ENCODE measurements at places on chromosomes 2 and 18.

GRCh38 chr2:137693534-137693933 lies 270.7 kb upstream of the HNMT start:
- DNase-seq = peak; percentile 38

- peak; percentile 92 for DNase-seq
Measured at GRCh38 chr2:102514061-102514785, 41.2 kb downstream of the SLC9A4 start.

- DNase-seq = peak; percentile 20
Measured at GRCh38 chr18:73060666-73061288, 193.0 kb upstream of the NETO1 start.

GRCh38 chr2:1406434-1406833 lies 6.8 kb upstream of the TPO start:
- no peak for DNase-seq

GRCh38 chr2:160562730-160563129 lies 69.1 kb upstream of the RBMS1 start:
- DNase-seq = peak; percentile 43

GRCh38 chr2:73091164-73091563 lies 19.7 kb upstream of the SFXN5 start:
- peak; percentile 23 for DNase-seq

GRCh38 chr2:34368304-34368703 lies 769.2 kb upstream of the FAM98A start:
- DNase-seq = no peak

GRCh38 chr2:179454443-179455171 lies 190.0 kb upstream of the SESTD1 start:
- peak; percentile 94 for DNase-seq

DNA sequence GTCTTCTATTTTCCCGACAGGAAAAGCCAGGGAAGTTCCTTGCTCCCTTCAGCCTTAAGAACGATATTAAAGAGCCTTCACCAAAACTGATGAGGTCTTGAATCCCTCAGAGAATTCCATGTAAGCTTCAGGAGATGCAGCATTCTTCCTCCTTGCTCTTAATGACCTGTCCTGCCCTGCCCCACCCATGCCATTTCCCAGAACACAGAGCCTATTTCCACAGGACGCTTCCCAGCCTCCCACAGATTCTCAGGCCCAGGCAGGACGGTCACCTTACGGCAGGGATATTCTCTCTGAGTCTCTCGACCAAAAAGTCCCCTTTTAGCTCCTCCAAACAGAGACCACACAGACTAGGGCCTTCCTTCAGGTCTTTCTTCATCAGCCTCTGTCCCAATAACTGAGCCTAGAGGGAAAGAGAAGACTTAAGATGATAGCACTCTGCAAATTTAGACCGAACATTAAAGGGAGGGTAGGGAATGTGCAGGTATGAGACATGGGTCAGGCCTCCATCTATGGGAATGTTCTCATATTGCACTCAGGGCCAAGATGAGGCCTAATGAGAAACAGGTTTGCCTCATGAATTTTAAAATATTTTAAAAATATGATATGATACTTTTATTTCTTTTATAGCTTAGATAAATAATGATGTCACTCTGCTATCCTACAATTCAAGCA lies 62.1 kb downstream of the COBLL1 start:
- DNase-seq = no peak

- DNase-seq = no peak
Measured at GRCh38 chr18:79274823-79275222, 120.9 kb upstream of the NFATC1 start.

DNA sequence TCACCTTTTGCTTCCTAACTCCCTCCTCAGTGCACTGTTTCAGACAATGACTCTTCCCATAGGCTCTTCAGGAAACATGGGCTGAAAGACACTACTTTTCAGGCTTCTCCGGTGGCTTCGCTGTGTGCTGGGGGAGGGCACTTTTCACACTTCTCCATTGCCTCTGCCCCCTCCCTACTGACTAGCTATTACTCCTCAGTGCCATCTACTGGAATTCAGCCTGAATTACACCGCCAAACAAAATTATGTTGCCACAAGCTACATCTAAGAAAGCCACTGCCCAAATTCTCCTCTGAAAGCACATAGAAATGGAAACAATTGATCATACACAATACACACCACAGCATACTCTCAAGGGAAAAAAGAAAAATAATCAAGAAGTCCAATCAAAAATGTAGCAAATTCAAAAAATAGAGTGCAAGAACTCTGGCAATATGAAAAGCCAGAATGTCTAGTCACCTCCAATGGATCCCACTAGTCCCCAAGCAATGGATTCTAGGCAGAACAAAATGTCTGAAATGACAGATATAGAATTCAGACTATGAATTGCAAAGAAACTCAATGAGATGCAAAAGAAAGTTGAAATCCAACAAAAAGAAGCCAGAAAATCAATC lies 1139.4 kb upstream of the GYPC start:
- peak; percentile 22 for DNase-seq

DNA sequence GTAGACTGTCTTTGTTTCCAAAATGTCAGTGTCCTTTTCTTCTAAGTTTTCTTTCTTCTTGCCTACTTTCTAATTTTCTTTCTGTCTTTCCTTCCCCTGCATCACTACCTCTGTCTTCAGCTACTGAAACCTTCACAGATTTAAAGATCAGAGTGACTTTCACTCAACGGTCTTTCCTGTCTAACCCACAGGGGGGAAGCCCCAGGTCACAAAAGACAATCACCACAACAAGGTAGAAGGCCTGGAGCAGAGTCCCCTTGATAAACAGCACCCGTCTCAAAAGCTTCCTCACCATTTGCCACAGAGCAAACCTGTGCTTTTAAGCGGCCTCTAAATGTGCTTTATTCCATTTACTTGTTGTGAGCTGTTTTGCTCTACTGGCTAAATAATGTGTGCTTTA lies 665.4 kb downstream of the BCL11A start:
- no peak for DNase-seq

GRCh38 chr18:63578357-63578958 lies 8.7 kb upstream of the SERPINB13 start:
- peak; percentile 65 for DNase-seq

DNA sequence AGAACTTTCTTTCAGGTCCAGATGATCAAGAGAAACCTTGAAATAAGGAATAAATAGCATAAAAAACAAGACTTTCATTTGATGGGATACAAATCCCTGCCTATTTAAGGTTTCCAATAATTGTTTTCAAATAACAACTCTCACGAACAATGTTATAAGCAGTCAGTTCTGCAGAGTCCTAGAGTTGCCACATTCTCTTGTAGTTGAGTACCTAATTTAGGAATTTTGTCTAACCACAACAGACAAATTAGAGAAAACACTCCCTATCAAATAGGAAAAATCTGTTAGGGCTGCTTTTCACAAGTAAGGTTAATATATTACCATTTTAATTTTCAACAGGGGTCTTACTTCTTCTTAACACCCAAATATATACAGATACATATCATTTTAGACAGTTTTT lies 130.1 kb upstream of the CDH20 start:
- DNase-seq = peak; percentile 3

- peak; percentile 97 for DNase-seq
Measured at GRCh38 chr2:20578895-20579825, 71.7 kb downstream of the HS1BP3 start.

DNA sequence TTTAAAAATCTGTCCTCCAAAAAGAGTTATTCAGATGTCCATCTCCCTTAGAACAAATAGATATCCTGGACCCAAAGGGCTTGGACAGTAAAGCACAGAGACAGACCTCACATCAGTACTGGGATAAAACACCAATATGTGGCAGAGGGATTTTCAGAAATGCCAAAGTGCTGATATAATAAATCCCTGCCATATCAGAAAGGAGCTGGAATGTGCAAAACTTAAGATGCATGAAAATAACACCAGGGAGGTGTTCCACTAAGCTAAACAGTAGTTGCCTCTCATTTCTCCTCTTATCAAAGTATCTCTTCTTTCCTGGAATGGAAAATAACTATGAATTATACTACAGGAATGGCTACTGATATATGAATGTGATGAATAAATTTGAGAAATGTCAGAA lies 13.2 kb downstream of the USP40 start:
- DNase-seq = no peak

DNA sequence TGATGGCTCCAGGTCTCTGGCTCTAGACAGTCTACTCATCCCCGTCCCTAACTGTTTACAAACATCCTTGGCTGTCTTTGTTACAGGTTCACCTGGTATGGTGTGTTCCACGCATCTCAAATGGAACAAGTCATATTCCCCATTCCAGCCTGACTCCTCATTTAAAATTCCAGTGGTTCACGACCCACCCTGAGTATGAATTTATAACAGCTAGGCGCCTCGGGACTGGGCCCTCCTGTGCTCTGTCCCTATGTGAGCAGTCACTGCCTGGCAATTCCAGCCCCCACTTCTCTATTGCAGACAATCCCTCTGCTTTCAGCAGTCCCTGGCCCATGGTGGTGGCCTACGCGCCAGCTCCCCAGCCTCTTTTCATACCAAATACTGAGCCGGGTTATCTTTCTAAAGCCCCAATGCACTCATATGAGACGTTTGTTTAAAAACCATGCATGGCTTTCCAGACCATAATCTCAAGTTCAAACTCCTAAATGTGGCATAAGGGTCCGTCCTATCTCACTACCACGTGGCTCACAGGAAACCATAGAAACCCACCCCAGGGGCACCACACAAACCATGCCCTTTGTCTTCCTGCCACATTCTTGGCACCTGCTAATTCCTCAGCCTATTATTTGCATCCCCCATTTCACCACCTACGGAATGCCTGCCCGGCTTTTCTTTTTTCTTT lies 1.6 kb downstream of the SERPINB8 start:
- DNase-seq = peak; percentile 48

DNA sequence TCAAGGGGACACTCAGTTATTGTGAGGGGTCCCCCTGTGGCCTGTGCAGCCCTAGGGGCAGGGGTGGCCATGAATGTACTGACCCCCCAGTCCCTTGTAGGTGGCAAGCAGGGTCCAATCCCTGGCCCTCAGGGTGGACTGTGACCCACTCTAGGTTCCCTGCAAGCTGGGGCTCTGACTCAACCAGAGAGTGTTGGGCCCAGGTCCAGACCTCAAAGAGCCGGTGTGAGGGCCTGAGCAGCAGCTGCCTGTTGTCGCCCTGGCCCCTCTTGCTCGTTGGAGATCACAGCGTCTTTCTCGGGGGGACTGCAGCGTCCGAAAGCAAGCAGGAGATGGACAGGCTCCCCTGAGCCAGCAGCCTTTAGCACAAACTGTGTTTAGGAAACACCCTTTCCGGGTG lies 66.8 kb upstream of the ATG16L1 start:
- DNase-seq = no peak

GRCh38 chr2:881204-881918 lies 69.3 kb upstream of the SNTG2 start:
- DNase-seq = no peak

GRCh38 chr2:907706-908105 lies 42.9 kb upstream of the SNTG2 start:
- no peak for DNase-seq

GRCh38 chr2:120344214-120344975 lies 1.5 kb upstream of the INHBB start:
- no peak for DNase-seq

GRCh38 chr18:3599195-3599594 lies 149.2 kb downstream of the TGIF1 start:
- no peak for DNase-seq

GRCh38 chr18:24187689-24188088 lies 48.8 kb downstream of the CABYR start:
- DNase-seq = no peak

DNA sequence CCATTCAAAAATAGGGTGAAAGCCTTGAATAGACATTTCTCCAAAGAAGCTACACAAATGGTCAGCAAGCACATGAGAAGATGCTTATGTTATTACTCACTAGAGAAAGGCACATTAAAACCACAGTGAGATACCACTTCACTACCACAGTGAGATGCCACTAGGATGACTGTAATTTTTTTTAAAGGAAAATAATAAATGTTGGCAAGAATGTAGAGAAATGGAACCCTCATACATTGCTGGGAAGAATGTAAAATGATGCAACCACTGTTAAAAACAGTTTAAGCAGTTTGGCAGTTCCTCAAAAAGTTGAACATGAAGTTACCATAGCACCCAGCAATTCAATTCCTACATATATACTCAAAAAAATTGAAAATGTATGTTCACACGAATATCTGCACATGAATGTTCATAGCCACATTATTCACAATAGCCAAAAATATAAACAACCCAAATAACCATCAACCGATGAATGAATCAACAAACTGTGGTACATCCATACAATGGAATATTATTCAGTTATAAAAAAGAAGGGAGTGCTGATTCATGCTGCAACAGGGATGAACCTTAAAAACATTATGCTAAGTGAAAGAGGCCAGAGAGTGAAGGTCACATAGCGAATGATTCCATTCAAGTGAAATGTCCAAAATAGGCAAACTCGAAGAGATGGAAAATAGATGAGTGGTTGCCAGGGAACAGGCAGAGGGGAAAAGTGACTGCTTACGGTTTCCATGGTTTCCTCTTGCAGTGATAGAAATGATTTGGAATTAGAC lies 156.2 kb upstream of the NDUFV2 start:
- peak; percentile 68 for DNase-seq

DNA sequence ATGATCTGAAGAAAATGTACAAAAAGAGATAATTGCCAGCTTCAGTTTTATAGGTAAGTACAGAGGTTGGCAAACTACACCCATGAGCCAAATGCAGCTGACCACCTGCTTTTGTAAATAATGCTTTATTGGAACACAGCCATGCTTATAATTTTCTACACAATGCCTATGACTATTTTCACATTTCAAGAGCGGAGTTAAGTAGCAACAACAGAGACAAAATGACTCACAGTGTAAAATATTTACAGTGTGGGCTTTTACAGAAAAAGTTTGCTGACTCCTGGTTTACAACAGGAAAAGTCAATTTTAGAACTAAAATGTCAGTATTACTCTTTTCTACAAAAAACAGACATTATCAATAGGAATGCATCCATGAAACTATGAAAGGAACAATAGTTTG lies 26.0 kb downstream of the CWC22 start:
- DNase-seq = peak; percentile 16

DNA sequence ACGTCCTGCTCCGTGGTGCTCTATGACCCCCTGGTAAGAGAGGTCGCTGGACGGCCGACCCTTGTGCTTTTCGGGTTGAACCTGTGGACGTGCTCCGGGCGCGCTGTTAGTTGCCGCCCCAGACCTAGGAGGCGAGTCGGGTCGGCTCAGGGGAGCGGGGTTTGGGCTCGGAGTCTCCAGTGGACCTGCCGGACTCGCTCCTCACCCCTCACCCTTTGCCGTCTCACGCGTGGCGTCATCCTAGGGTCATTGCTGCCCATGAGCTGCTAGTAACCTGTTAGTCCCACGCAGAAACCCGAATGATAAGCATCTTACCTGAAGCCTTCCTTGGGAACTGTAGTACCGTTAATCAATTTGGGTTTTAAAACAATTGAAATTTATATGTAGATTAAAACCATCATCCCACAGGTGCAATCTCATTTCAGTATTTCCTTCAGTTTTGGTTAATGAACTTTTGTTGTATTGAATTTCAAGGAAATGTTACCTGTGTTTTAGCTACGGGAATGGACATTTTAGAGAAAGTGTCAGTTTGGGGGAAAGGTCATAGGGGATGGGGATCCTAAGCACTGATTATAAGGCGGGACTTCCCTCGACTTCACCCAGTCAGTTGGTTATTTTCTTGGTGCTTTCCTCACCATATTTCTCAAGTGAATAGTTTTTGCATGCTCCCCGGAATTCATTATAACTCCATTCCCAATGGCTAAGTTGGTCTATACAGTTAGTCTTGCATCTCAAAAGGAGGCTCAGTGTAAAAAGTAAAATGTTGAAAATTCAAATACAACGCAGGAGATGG lies 536 bp downstream of the ELP2 start:
- DNase-seq = peak; percentile 7

- peak; percentile 17 for DNase-seq
Measured at GRCh38 chr2:205409411-205409810, 272.9 kb upstream of the NRP2 start.

All from epithelial cell of esophagus (primary cell).